ENCODE measurements at places on chromosomes 7 and 10.

- DNase-seq = no peak
These were observed 138.1 kb downstream of the GNAI1 start for GRCh38 chr7:80272560-80273239.

GRCh38 chr10:7269988-7270387, 140.8 kb downstream of the SFMBT2 start:
- DNase-seq = no peak

- no peak for DNase-seq
These were observed 15.0 kb upstream of the INSIG1 start for GRCh38 chr7:155282671-155283070.

DNA sequence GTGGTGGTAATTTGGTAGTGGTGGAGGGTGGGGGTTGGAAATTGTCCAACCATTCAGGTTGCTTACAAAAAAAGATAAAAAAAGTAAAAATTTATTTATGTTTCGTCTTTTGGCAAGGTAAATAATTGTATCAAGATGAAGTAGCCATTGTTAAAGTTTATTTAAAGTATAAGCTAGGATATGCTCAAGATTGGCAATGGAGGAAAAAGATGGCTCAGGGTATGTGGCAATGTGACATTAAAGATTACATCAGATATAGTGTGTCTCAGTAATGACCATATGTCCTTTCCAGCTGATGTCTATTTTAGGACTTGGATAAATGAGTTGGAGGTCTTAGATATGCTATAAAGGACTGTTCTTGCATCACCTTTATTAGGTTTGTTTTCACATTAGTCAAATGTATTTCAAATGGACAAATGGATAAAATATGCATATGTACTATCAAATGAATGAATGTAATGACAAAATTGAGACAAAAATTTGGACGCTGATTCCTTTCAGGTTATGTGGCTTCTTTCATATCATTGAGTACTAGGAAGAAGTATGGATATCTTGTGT, 60.9 kb downstream of the ST7 start:
- no peak for DNase-seq

GRCh38 chr10:20089879-20090278, 273.6 kb downstream of the PLXDC2 start:
- no peak for DNase-seq

- DNase-seq = no peak
These were observed 54.6 kb upstream of the ABCB4 start for GRCh38 chr7:87530126-87530525.

- DNase-seq = no peak
These were observed 26.4 kb downstream of the FBXW4 start for GRCh38 chr10:101668566-101668965.

- no peak for DNase-seq
These were observed 62.7 kb downstream of the MAD1L1 start for GRCh38 chr7:2169923-2170575.

Data from stimulated activated CD8-positive, alpha-beta memory T cell treated with anti-CD3 and anti-CD28 coated beads, Interleukin-4, amount 100 ng/mL, for 4 hours (primary cell).